HS-27A (cell line): ENCODE measurements at places on chromosomes 11 and 22.
A peak's percentile ranks its signal among the peaks of the same experiment; 100 is the strongest.

DNA sequence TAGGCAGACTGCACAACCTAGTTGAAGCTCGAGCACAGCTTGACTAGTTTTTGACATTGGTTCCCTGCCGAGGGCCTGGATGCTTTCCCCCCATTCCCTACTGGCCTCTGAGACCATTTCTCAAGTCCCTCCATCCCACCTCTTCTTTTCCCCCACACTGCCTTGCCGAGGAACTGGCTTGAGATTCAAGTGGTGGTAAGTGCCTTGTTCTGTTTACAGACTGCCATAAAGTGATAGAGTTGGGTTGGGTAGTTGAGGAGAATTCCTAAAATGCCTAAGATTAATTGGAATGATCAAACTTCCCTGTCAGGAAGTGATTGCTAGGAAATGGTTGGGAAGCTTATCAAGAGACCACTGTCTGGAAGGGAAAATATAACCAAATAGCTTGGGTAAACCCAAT lies 16.2 kb downstream of the MRPL16 start:
- no peak for DNase-seq

GRCh38 chr11:73538381-73538872 lies 59.5 kb downstream of the FAM168A start:
- DNase-seq: no peak

DNA sequence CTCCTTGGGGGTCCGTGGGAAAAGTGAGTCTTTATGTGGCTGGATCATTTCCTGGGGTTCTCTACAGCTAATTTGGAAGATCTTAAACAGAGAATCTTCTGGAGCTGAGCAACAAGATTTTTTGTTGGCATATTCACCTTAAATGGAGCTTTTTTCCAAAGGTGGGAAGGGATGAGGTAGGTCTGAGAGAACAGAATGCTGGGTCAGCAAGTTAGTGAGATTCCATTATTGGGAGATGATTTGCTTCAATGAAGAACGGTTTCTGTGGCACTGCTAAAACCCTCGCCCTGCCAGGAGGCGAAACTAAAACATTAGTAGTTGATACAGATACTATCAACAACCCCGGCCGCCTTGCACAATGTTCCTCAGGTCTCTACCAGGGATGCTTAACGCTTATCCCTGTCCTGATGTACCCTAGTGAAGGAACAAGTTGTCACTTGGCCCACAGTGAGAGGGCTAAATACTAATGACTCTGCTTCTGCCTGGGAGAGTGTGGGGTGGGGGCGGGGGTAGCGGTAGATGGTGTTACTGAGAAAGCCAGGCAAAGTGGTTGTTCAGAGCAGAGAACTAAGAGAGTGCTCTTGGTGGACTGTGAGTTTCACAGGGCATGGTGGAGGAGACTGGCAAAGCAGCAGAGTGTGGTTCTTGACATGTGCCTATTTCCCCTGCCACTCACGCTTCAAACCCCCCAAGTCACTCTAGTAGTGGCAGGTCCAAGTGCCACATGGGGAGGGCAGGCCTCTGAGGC lies 63.7 kb upstream of the CYP2D6 start:
- no peak for DNase-seq

DNA sequence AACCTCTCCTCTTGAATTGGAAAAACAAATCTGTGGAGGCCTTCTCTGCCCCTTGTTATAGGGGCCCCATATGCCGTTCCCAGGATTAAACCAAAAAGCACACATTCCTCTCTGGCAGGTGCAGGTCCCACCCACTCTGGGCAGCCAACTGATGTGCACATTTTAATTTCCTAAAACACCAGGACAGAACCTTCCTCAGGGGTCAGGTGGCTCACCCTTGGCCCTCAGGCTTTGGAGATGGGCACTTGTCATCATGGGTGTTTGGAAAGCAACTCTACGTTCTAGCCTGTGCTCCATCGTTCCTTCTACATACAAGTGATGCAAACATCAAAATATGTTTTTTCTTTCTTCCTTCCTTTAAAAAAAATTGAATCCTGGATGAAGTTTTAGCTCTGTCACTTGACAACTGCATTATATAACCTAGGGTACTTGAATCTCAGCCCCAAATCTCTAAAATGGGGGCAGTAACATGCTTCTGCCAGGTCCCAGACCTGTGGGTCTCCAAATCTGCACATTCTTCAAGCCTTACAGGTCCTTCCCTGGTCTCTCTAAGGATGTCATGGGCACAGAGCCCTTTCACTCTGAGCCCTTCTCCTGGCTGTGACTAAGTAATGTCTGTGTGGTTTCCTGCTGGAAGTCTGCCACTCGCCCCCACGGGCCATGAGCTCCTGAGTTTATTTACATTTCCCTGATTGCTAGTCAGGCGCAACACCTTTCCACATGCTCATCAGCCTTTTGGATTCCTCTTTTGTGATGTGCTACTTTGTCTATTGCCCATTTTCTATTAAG lies 43.8 kb downstream of the KCNQ1OT1 start:
- DNase-seq: no peak

- DNase-seq: no peak
Measured at GRCh38 chr22:17343766-17344165, 25.5 kb upstream of the CECR2 start.

GRCh38 chr11:120079750-120080610 lies 57.9 kb downstream of the TRIM29 start:
- no peak for DNase-seq

DNA sequence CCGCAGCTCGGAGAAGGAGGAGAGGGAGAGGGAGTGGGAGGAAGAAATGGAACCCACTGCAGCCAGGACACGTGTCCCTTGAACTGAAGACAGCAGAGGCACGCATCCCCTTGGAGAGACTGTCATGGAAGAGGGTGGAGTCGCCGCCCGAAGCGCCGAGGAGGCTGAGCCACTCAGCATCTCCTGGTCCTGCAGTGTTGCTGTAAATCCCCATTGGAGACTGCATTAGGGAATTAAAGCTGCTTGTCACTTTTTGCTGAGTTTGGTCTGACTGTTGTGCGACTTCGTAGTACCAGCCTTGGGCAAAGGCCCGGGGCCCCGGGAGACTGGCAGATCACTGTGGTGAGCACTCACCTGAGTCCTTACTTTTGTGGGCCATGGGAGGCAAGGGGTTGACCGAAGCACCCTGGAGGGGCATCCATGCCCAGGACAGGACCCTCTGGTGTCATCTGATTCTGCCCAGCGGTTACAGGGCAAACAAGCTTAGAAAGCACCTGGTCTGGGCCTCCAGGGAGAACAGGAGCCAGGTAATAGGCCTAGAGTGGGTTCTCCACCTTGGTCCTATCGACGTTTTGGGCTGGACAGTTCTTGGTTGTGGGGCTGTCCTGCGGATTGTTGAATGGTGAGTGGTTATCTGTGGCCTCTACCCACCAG lies 797 bp downstream of the VPREB1 start:
- DNase-seq: no peak

- no peak for DNase-seq
Measured at GRCh38 chr22:36913427-36914389, at the start of gene CSF2RB. CSF2RB (plus strand) TSS chr22:36913628; CDS start chr22:36922208, 8,580 bp downstream.

- no peak for DNase-seq
Measured at GRCh38 chr11:35721651-35722282, 59.2 kb downstream of the TRIM44 start.

DNA sequence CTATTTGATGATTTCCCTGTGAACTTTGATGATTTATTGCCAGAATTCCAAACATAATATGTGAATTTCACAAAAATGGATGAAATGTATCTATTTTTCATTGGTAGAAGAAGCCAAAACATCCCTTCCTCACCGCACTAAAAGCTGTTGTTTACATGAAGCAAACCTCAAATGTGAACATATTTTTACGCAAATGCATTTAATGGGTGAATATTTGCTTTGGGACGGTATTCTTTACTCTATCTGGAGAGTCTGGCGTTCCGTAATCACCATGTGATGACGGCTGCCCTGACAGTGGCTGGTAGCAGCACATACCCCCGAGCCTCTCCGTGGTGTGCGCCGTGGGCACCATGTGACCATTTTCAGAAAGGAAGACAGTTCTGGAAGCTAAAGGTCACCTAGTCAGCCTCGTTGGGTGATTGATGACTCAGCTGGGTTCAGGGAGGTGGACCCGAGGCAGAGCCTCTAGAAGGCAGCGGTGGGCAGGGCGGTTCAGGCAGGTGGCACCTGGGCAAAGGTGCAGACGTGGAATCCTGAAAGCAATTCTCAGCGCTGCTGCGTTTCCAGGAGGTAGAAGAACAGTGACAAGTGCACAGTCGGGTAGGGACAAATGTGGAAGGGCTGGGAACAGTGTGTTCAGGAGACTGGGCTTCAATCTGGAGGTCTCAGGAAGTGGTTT lies 45.3 kb downstream of the PPARA start:
- DNase-seq: no peak

GRCh38 chr11:45684440-45684839 lies 19.0 kb upstream of the CHST1 start:
- no peak for DNase-seq

GRCh38 chr22:26606611-26607010 lies 11.2 kb downstream of the CRYBB1 start:
- DNase-seq: peak; percentile 26

GRCh38 chr11:106288057-106288456 lies 210.6 kb downstream of the AASDHPPT start:
- DNase-seq: no peak

- no peak for DNase-seq
Measured at GRCh38 chr11:24738972-24739371, 242.1 kb downstream of the LUZP2 start.

GRCh38 chr22:27459999-27460398 lies 341.6 kb downstream of the MN1 start:
- DNase-seq: no peak

DNA sequence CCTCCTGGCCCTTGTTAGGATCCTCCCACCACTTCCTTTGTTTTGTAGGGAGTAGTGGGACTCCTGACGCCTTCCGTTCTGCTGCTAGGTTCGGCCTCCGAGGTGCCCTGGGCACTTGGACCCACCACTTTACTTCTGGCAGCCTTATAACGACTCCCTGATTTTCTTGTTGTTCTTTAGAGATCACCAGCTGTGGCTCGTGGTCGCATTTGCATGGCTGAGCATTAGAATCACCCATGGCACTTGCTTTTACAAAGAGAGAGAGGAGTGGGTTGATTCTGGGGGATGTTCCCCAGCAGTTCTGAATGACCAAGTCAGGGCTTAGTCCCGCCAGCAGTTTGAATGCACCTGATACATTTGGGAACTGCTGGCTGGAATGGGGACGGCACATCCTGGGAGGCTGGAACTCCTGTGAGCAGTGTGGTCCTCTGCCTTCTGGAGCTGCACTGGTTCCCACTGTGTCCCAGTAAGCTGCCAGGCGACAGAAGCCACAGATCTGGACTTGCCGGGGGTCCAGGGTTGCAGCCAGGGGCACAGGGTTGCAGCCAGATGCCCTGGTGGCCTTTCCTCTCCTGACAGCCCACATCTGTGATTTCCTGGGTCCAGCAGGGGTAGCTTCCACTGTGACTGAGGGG lies 4.1 kb downstream of the TUB start:
- no peak for DNase-seq

- no peak for DNase-seq
Measured at GRCh38 chr11:64073542-64073941, 37.8 kb downstream of the FLRT1 start.

GRCh38 chr11:68113986-68114385 lies 7.2 kb downstream of the CHKA start:
- DNase-seq: no peak

DNA sequence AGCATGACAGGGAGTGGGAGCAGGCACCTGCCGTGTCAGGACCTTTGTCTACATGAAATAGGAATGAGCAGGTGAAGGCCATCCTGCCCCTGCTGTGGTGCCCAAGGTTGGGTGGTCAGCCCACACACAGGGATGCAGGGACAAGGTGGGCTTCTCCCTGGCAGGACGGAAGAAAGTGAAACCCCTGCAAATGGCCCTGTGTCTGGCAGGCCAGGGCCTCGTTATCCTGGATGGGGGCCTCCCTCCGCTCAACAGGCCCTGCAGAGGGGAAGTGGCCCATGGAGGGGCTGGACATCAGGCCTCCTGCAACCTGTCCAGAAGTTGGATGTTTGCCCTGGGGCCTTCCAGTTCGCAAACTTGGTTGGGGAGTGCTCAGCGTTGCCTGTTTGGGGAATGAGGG lies 14.9 kb downstream of the TOB2 start:
- no peak for DNase-seq

DNA sequence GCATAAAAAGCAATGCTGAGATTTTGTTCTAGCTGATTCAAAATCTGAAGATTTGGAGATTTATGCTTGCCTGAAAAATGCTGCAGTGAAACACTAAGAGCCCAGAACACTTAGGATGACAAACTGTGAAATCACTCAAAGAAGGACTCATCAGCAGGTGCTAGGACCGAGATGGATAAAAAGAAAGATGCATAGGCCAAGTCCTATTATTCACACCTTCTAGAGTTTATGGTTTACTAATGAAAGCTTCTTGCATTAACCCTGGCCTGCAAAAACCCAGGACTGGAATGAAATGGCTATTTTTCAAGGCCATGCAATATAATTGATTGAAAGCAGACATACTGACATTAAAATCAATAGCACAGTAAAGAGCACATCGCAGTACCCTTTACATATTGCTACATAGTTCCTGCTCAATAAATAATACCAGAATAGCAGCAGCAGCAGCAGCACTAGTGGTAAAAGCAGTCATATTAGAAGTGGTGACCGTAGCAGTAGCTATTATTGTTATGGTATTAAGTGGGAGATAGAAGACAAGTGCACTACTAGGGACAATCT lies 161.7 kb downstream of the RAB38 start:
- no peak for DNase-seq

DNA sequence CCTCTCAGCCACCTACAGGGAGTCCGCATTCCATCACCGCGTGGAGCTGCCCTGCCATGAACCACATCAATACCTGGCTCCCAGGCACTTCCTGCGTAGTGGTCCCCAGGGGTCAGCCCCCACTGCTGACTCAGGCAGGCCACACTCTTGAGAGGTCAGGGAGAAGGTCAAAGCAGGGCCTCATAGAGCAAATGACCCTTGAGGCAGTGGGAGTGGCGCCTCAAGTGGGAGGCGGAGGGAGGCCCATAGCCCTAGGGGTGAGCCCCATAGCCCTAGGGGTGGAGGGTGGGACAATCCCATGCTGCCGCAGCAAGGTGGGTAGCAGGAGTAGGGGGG lies 5.0 kb downstream of the PRDX5 start:
- DNase-seq: no peak

DNA sequence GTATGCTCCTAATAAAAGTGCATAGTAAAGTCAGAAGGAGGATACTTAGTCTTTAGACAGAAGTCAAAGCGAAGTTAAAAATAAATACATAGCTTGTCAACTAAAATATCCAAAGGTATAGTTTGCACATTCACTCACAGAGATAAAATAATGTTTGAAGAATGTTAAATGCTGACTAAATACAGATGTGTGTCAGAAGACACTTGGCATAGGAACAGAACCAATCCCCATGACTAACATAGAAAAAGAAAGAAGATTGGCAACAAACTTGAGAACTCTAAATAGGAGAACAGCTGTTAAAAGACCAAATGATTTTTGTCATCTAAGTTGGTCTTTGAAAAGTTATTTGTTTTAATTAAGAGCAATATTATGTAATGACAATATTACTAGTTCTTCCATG lies 1172.1 kb upstream of the RAG2 start:
- DNase-seq: no peak

DNA sequence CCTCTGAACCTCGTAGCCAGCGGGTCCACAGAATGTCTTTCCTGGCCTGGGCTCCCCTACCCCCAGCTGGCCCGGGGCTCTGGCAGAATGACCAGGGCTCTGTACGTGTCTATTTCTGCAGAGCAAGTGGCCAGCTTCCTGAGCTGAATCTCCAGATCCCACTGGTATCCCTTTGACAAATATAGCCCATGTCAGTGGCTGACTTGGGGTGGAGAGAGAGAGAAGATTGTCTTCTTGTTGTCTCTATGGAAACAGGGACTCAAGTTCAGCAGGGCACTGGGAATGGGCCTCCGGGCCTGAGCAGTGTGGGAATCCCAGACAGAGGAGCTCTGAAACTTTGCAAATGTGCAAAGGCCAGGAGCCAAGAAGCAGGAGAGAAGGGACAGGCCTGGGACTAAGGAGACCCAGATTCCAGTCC lies 33.9 kb downstream of the ANO1 start:
- DNase-seq: no peak
